Stimulated activated CD4-positive, alpha-beta T cell treated with anti-CD3 and anti-CD28 coated beads, Interleukin-1b, Interleukin-23, amount 100 ng/mL, for 4 hours (primary cell): ENCODE measurements at places on chromosomes 5 and 9.
A peak's percentile ranks its signal among the peaks of the same experiment; 100 is the strongest.

DNA sequence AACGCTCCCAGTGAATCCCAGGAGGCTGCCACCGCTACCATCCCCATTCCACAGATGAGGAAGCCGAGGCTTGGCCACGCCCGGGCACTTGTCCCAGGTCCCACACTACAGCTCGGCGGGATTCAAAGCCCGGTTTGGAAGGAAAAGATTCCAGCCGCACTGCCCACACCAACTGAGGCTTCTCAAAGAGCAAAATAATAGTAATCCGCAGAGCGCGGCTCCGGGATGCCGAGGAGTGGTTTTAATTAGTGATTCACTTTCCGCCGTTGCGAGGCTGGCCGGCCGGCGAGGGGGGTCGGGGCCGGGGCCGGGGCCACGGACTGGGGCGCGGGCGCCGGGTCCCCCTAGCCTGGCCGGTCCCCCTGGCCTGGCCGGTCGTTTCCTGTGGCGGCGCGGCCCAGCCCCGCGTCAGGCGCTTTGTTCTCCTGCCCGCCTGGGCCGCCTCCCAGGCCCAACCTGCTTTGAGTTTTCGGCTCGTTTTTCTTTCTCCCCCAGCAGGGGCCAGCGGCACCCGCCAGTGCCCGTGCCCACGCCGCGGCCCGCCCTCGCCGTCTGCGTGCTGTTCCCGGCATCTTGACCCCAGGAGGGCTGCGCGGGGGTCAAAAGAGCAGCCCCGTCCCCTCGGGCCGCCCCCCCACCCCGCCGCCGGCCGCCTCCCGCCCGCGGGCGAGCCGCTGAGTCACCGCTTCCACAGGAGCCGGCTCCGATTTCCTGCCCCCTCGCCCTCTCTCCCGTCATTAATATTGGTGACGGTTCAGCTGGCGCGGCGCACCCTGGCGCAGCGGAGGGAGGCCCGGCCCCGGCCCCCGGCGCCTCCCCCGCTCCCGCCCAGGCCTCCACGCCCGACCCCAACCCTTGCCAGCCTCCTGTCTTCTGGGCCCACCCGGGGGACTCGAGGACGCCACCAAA is 31.2 kb downstream of the FGF18 start:
- peak; percentile 19 for DNase-seq

- DNase-seq, result no peak
These were observed 181.6 kb downstream of the EPB41L4A start for GRCh38 chr5:112237456-112237855.

- DNase-seq, result no peak
These were observed 37.6 kb upstream of the EIF4EBP3 start for GRCh38 chr5:140509898-140510297.

DNA sequence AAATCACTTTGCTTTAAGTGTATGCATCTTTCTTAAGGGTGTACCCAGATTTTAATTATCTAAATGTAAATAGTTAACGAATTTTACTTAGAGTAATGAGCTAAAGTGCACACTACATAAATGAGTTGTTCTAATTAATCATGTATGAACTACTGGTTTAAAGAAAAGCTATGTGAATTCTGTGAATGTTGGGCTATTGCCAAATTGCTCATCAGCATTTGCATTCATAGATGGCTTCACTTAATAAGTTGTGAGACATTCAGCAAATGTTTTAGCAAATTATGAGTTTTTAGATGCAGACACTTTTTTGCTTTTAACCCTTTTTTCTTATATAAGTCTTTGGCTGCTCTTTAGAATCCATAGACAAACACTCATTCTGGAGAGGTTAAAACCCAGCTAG is 175.7 kb downstream of the PBX3 start:
- no peak for DNase-seq

DNA sequence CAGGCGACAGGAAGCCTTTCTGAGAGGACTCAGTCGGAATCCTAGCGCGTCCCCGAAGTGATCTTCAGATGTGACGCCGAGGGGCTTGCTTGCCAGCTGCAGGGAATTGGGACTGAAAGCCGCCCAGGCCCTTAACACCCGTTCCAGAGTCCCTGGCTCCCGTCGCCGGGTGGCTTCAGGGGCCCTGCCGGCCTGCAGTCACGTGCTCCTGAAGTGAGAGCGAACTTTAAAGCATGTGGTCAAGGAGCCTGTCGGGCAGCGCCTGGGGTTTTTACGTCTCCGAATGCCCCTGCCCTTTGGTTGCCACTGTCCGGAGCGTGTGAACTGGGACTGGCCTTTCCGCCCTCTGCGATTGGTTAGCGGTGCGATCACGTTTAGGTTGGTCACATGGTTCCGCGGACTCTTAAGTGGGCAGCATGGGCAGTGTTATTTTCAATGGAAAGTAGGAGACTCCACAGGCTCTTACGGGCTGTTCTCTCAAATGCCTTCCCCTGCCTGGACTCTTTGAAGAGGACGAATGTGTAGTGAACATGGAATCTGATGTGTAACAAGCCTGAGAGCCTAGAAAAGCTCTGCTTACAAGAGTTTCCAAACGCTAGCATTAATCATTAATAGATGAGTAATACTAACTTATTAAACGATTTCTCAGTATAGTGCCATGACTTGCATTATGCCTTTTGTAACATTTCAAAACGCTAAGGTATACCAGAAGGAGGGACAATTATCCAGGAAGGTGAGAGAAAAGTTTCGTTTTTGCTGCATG is 1.9 kb downstream of the VLDLR start:
- DNase-seq, result no peak
